ENCODE measurements at places on chromosomes 7 and 10. TPM values are rescaled to one million over a fixed set of nuclear protein-coding genes. Genes with fewer than 3 reads are reported as not detected.

- DNase-seq: no peak
Measured at GRCh38 chr10:76645341-76645740, 992.3 kb downstream of the KCNMA1 start.

GRCh38 chr7:29988424-29989256 is 961 bp downstream of the SCRN1 start:
- DNase-seq: peak; percentile 91

GRCh38 chr7:128906001-128906765 is 4.3 kb downstream of the KCP start:
- no peak for DNase-seq

DNA sequence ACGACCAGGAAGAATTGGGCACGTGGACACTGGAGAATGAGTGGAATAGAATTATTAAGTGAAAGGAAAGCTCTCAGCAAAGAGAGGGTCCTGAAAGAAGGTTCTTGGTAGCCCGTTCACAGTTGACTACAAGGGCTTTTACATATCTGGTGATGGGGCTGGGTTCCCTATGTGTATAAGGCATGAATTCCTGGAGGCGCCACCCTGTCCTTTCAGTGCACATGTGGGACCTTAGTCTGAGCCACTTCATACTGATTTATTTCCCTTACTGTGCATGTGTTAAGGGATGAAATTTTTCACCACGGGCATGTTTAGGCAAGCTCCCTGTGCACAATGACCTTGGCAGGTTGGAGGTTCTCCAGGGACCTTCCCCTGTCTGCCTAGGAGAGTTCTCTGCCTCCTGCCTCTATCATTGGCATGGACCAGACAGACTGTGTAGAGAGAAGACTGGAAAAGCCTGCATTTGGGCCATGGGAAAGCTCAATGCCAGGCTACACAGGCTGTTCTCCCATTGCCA is 145.9 kb upstream of the ITGB1 start:
- DNase-seq: no peak

DNA sequence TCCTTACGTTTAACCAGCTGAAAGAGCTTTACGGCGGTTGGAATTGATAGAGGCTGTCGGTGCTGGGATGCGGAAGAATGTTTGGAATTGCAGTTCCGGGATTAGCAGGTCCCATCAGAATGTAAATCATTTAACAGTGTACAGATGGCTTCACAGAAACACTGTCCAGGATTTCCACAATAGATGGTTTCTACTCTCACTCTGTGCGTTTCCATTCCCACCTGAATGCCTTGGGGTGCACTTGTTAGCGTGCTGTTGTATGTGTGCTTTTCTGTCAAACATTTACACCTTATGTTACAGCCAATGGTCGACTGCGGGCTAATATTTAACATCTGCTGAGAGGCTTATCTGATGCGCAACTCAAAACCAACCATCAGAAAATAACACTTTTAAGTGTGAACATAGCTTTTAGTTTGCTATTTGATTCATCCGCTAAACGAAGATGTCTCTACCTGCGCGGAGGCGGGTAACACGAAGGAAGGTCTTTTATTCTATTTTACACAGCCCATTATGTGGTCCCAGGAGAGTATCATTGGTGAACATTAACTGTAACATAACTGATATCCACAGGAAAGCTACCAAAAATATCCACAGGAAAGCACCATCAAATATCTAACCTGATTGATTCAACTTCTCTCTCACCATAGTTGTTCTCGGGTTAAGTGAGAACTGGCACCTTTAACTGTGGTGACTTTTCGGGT is 179.0 kb downstream of the PRPF18 start:
- DNase-seq: no peak

GRCh38 chr7:33369888-33370287 is 240.5 kb downstream of the BBS9 start:
- no peak for DNase-seq

DNA sequence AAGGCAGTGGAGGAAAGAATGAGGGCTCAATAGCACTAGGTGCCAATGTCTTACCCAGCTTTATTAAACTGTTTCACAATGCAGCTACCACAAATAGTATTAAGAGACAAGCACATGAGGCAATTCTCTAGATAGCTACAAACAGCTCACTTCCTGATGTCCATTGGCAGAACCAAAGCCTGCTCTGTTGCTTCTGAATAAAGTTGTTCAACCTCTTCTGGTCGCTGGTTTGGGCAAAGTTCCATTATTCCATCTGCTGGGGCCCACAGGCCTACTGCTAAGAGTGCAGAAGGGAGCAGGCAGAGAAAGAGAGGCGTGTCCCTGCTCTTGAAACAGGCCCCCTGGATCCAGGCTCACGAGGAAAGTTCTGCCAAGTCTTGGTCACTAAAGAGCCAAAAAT is 173.9 kb downstream of the ZNF438 start:
- DNase-seq: no peak

DNA sequence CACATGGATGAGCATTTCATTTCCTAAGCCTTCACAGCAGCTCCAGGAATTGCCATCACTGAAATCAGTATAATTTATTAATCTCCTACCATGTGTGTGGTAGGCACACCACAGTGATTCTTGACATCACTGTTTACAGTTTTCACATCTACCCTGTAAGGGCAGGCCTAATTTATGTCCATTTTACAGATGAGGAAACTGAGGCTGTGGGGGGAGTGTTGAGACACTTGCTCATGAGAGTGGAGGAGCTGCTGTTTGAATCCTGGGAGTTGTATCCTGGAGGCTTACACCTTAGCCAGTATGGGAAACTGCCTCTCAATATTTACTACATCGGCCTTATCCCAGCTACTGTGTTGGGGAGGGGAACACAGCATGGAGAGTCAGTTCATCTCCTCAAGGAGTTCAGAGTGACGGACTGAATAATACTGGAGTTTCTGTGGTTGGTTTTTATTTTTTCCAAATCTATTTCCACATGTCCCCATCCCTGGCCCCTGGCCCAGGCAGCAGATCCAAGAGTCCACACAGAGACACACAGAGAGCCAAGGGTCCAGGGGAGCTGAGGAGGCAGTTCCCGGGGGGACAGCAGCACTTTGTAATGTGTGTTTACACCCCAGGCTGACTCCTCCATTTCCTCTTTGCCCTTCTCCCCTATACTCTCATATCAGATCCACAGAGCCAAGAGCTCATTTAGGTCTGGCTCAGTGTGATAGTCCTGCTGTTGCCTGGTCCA is 13.2 kb downstream of the UBTD1 start:
- peak; percentile 55 for DNase-seq

GRCh38 chr7:147413557-147413870 is 1177.1 kb upstream of the C7orf33 start:
- no peak for DNase-seq

DNA sequence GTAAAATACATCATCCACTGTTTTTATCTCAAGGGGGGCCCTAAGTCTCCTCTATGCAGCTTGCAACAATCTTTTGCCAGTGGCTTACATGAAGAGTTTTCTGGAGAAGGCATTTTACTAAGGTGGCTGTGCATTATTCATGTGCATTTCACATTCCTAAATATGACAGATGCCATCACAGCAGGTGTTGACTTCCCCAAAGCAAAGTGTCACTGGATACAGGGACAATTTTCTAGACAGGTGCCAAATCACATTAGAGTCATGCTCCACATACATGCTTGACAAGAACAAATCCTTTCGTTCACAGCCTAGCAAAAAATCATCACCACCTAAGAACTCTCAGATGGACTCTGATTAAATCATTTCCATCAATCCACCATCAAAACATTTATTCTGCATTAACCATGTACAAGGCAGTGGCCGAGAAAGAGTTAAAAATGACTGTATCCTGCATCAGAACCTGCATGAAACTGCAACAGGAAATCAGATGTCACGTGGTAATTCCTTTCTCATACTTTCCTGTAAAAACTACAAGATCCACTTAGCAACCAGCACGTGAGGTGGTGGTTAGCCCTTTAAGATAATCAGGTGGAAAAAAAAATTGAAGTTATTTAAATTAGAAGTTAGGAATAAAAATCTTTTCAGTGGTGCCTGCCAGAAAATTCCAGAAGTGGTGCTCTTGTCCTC is 88.2 kb upstream of the AFAP1L2 start:
- DNase-seq: no peak

DNA sequence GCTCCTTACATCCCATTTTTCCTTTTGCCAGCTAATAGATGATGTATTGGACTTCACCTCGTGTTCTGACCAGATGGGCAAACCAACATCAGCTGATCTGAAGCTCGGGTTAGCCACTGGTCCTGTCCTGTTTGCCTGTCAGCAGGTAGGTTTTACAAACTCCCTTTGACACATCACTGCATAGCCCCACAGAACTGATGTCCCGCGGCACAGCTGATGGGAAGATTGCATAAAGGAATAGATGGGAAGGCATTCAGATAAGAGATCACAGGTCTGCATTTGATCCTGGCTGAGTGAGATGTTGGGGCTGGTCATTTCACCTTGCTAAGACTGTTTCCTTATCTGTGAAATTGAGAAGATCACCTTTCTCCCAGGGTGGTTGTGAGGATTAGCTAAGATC is 37.9 kb downstream of the PDSS1 start:
- DNase-seq: no peak

ACSM6 gene
- not detected for total RNA-seq

DPP6 gene
- total RNA-seq: not detected

NEUROD6 gene
- not detected for total RNA-seq

EPDR1 gene
- total RNA-seq: 99.3 TPM

FOXK1 gene
- total RNA-seq: 31.8 TPM

ELMO1 gene
- 2.2 TPM for total RNA-seq

CDNF gene
- total RNA-seq: 1.8 TPM

TMEM184A gene
- under 0.01 TPM for total RNA-seq

GPR141 gene
- total RNA-seq: not detected

All from osteoblast (primary cell).